ENCODE measurements at places on chromosomes 6 and 20.

- DNase-seq, result no peak
Observed at GRCh38 chr6:136465766-136466303, 84.4 kb downstream of the MAP7 start.

GRCh38 chr6:138397128-138398122 lies 6.6 kb upstream of the HEBP2 start:
- no peak for DNase-seq

- no peak for DNase-seq
Observed at GRCh38 chr20:14879839-14880238, 542.4 kb upstream of the FLRT3 start.

DNA sequence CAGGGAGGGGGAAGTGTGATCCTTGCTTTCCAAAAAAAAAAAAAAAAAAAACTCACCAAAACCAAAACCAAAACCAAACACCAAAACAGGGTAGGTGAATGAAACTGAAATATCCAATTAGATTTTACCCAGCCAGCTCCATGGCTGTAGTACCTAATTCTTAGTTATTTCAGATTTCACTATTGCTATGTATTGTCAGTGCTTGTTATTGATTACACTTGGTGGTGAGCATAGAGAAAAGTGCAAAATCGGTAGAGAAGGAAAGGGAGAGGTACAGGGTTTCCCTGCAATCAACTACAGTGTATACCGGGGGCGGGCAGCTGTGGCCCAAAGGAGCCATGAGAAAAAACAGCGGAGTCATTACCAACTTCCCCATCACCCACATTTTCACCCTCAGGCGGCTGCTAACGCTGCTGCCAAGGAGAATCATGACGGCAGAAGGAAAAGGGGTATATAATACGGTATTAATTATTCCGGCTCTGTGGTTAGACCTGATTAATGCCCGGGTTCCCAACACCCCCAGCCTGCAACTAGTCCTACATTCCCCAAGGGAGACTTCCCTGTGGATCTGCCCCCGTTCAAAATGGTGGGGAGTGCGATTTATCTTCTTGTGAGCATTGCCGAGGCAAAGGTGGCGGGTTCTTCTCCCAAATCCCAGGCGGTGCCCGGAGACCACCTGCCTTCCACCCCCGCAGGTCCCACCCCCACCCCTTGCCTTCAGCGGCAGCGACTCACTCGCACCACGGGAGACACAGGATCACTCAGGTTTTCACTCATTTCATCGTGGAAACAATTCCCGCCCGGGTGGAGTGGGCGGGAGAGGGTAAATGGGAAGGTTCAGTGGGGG lies at the start of gene C6orf62:
Gene C6orf62 (minus strand): TSS at position 30 of the 847 bp plus-strand sequence. CDS start 486 bp downstream, outside the sequence.
- peak; percentile 33 for DNase-seq

DNA sequence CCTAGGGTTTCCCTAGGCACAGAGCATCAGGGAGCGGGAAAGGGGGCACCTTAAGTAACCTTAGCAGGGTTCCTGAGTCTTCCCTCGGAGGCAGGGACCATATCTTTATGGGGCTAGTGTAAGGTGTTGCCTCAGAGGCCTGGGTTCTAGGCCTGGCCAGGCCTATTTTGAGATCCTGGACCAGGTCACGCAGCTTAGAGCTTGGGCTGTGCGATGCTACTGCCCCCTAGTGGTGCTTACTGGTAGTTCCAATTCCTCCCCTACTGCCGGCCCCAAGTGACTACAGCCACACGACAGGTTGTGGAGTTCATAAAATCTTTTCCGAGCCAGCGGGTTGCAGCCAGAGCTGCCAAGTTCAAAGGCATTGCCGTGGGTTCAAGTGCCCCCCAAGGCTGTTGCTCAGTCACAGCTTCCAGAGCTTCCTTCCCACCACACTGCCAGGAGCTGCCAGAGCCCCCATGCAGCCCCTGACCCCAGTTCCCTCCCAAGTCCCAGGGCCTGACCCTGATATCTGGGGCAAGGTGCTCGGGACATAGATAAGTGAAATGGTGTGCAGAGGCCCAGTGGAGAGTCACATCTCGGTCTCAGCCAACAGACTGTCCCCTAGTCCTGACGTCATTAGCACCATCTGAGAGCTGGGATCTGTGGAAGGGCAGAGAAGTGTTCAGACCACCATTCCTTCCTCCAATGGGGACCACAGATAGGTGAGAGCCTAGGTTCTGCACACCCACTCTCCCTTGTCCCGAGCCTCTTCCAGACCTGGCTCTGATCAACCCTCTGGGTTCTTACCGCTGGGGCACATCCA lies 3.3 kb downstream of the LRRC73 start:
- DNase-seq, result peak; percentile 68

DNA sequence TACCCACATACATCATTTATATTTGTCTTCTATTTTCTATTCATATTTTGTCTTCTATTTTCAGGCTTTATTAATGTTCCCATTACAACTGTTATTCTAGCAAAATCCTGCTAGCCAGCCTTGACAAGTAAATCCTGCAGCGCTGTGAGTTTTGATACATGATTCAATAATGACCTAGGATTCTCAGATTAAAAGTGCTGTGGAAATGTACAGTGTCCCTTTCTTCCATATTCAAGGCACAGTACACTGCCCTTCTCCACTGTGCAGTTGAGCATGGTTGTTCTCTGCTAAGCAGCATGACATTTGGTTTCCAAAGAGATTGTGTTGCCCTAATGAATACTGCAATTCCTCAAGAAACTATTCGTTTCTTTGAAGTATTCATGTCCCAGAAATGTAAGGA lies 5.8 kb upstream of the HEY2 start:
- no peak for DNase-seq

GRCh38 chr6:40877362-40877761 lies 161.7 kb downstream of the UNC5CL start:
- no peak for DNase-seq

DNA sequence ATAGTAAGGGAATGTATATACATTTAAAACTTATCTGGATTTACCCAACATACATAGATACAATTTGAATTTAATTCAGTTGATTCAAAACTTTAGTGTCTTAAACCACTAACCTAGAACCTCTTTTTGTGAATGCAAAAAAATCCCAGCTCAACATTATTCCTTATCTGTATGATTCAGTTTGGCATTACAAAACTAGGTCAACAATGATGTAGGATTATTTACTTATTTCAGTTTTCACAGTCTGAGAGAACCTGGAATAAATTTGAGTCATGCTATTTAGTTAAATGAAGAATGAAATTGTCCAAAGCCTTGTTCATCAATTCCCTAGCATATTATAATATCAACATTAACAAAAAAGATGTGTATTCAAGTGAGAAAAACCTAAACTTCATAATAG lies 7.4 kb upstream of the PLCB1 start:
- DNase-seq, result no peak

- no peak for DNase-seq
Observed at GRCh38 chr6:145789443-145789842, 25.2 kb downstream of the FBXO30 start.

Data from activated gamma-delta T cell treated with anti-CD3 and anti-CD28 coated beads, Interleukin-2, amount 50 U/mL, for 16 hours (primary cell).